ENCODE measurements at places on chromosomes 5 and 9.

- DNase-seq, result no peak
Measured at GRCh38 chr9:123399803-123400378, 43.9 kb downstream of the CRB2 start.

- DNase-seq, result no peak
Measured at GRCh38 chr9:22160221-22160620, 151.1 kb upstream of the CDKN2B start.

DNA sequence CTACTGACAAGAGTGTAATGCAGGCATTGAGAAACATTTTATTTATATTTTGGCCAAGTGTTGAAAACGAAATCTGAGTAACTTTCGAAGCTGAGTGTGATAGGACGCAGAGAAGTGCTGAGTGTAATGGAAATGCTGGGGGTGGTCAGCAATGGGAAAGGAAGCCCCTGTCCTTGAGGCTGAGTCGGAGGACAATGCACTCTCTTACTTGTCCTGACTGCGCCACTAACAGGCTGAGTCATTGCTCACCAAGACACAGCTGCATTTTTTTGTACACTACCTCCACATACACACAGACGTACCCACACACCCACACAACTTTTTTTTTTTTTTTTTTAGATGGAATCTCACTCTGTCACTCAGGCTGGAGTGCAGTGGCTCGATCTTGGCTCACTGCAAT is 637.7 kb downstream of the SLCO4C1 start:
- DNase-seq, result no peak

DNA sequence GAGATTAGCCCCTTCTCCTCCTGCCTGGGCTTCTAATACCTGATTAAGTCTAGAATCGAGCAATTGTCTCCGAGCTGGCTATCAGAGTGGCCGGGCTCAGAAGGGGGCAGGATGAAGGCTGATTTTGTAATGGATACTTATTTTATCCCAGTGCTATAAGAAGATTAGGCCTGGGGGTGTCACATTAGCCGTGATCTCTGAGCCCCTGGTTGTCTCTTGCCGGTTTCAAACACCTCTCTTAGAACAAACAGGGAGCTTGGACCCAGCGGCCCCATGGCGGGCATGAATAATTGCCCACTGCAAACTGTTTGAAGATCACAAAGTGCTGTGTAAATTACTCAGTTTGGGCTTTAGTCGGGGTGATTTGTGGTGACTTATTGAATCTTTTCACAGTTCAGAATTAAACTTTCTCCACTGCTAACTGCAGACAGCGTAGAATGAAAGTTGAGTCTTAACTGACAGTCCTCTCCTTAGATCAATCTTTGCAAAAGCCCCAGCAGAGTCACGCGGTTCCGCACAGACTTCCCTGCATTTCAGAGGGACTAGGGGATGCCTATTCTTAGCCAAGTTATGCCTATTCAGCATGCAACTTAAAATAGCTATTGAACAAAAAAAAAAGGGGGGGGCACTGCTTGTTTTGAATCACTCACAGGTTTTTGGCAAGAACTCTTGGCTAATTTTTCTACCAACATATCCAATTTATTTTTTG is 200.6 kb upstream of the IRX1 start:
- DNase-seq, result no peak

- DNase-seq, result no peak
Measured at GRCh38 chr9:89006996-89007967, 16.0 kb downstream of the S1PR3 start.

GRCh38 chr5:140251527-140251973 is 51.4 kb downstream of the PFDN1 start:
- peak; percentile 58 for DNase-seq

GRCh38 chr9:4799775-4800174 is 7.0 kb downstream of the RCL1 start:
- no peak for DNase-seq

DNA sequence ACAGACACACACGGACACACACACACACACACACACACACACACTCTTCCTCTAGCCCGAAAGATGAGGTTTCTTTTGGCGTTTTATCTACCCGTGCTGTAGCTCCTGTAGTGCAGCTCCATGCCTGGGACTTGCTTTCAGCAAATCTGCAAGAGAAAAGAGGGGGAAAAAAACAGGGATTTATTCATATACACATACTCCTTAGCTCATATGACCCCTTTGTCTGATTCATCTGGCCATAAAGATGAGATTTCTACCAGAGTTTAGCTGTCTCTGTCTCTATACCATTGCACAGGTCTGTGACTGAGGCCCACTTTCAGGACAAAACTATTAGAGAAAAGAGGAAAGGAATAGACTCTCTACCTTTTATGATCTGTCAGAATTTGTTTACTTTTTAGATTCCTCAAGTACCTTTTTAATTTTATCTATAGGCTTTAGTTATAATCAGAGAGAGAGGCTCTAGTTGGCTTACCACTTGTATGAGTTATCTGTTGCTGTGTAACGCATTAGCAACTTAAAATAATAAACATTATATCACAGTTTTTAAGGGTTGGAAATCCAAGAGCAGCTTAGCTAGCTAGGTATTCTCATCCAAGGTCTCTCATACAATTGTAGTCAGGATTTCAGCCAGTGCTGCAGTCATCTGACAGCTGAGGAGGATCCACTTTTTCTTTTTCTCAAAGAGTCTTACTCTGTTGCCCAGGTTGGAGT is 14.7 kb downstream of the SNX2 start:
- no peak for DNase-seq

Data from stimulated activated CD8-positive, alpha-beta memory T cell treated with anti-CD3 and anti-CD28 coated beads, Interleukin-7, amount 100 ng/mL, for 48 hours (primary cell).